AML-193 (cell line): ENCODE measurements at places on chromosomes 2 and 18.
A peak's percentile ranks its signal among the peaks of the same experiment; 100 is the strongest.

DNA sequence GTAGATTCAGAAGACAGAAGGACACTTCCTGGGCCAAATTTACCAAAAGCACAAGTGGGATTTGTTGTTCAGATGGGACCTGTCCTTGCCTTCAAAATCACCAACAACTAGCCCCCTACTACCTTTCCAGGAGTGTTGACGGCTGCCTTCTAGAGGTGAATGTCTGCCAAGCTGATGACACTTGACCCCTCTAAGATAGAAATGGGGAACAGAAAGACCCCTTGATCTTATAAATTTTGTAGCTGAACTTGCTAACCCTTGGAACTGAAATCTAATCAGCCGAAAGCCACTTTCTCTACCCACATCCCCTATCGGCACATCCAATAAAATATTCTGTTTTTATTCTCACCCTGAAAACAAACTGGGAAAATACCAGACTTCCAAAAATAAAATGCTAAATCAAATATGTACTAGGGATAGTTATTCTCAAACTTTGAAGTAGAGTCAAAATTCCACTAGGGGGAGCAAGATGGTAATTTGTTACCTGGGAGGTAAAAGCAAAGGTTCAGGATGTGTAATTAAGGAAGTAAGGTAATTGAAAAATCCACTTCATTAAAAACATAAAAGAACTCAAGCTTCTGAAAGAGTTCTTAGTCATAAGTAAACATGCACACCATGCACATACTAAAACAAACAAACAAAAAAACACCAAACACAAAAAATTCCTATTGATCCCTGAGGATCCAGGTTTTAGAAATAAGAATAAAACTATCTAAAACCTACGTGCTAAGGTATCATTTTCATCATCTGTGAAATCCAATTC lies 119.2 kb downstream of the ANKRD44 start:
- peak; percentile 69 for DNase-seq

GRCh38 chr18:59318460-59319050 lies at the start of gene CPLX4:
Gene CPLX4 (minus strand): TSS chr18:59318649. CDS start chr18:59318462, 187 bp downstream.
- DNase-seq: no peak

GRCh38 chr2:147033044-147033443 lies 811.8 kb upstream of the ACVR2A start:
- no peak for DNase-seq

DNA sequence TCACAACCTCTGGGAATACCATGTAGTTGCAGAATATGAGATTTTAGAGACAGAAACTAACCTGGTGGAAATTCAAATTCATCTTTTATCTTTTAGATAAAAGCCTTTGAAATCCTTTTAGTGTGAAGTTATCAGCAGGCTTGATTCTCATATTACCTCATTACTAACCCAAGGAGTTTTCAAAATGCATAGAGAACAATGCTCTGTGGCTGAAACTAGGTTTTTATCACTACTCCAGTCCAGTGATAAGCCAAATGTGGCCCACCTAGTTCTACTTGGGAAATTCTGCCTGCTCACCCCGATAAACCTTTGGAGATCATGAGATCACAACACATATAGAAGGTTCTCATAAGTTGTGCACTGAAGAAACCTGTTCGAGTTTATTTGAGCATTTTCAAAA lies 121.7 kb downstream of the MMADHC start:
- no peak for DNase-seq

DNA sequence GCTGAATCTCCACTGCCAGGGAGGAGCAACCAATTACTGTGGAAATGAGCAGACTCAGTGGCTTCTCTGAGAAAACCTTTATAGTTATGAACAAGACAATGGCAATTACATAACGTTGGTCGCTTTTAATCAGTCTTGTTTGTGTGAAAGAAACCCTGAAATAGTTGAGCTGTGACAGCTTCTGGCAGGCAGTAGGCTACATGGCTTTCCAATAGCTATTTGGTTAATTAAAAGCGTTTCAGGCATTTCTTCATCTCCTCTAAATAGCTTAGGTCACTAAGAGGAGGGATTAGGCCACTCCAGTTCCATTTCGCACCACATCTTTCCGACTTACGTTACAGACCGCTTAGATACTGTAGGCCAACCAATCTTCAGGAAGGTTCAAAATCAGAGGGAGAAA lies 794.4 kb upstream of the ID2 start:
- no peak for DNase-seq

DNA sequence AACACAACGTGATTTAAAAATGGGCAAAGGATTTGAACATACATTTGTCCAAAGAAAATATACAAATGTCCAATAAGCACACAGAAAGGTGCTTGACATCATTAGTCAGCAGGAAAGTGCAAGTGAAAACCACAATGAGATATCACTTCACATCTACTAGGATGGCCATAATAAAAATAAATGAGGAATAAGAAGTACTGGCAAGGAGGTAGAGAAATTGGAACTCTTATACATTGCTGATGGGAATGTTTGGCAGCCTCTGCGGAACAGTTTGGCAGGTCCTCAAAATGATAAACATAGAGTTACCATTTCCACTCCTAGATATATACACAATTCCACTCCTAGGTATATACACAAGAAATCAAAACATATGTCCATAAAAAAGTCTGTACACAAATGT lies 51.0 kb upstream of the PGAP1 start:
- DNase-seq: no peak

DNA sequence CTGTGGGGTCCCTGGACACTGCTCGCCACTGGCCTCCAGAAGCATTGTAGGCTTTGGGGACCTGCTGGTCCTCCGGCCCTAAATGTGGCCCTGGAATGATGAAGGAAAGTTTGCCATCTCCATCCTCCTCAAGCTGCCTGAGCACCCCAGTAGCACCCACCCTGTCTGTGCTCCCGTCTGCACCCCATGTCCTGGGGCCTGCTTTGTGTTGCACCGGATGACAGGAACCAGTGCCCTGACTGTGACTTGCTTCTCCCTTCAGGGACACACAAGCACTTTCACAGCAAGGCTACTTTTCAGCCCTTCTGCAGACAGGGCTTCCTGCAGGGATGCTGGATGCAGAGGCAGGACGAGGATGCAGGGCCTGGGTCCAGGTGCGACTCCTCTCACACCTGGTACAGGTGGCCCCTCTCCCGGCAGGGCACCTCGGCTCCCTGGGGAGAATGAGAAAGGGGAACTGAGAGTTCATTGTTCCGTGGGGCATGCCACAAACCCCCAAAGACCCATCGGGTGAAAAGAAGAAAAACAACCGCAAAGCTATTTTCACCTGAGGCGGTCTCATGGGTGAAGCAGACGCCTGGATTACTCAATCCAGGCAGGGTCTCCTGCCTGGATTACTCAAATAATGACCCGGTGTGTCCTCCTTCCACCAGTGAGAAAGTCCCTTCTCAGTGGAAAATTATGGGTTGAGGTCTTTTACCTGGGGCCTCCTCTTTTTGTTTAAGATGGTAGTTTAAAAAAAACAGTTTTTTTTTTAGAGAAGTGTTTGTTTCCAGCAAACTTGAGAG lies 74.9 kb downstream of the LONRF2 start:
- DNase-seq: no peak

DNA sequence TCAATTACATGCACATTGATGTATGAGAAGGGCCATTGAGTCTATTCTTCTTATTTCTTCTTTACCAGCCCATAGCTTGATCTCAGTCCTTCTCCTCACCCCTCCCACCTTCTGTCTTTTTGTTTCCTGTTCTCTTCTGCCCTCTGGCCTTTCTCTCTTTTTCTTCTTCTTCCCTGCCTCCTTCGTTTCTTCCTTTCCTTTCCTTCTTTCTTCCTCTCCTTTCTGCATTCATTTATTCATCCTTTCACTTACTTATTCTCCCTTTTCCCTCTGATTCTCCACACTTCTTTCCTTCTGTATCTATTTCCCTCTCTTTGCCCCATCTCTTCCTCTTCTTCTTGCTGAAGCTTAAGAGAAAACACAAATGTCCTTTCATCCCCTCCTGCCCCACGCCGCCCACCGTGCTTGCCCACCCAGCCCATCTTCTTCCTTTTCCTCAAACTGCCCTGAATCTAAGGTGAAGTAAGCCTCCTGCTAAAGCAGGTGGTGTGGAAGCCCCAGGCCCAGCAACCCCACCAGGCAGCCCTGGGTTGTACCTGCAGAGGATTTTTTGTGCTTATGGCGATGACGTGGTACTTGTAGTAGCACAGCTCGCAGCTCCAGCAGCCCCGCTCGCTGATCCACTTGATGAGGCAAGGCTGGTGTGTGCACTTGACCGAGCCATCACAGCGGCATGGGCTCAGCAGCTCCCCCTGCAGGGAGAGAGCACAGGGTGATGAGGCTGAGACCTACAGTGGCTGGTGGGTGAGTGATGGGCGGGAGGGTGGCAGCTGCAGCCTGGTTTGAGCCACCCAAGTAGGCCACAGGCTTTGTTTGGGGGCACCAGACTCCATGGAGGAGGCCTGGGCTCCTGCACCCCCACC lies 89.0 kb downstream of the MARCHF4 start:
- DNase-seq: peak; percentile 2

DNA sequence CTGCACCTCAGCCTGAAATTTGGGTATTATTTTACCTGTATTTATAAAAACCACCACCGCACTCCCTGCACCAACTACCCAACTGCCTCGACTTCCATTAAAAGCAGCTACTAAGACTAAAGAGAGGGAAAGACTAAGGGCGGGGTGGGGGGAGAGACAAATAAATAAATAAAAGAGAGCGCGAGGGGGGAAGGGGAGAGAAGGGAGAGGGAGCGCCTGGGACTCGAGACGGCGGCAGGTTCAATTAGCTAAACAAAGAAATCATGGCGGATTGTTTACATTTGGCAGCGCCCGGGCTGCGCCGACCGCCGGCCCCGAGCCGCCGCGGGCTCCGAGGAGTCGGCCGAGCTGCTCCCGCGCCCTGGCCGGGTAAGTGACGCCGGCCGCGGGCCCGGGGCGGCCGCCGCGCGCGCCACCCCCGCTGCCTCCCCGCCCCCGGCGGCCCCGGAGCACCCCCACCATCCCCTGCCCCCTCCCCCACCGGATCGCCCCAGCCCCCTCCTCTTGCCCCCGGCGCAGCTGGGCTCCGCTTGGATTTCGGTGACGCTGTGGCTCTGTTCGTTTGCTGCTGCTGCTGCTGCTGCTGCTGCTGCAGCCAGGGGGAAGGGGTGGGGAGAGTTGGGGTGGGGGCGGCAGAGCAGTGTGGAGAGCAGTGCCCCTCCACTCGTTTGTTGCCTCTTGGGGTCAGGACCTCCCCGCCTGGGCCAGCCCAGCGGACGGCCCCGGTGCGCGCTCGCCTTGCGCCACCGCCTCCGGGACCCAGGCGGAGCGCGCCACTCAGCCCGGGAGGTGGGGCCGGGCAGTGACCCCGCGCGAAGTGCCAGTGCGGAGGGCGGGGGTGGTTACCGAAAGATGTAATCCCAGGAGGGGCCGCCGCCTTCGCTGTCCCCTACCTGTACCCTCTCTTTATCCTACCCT lies 187.2 kb upstream of the FANCL start:
- DNase-seq: no peak

- DNase-seq: no peak
Measured at GRCh38 chr2:11550302-11550701, 16.5 kb downstream of the GREB1 start.

- no peak for DNase-seq
Measured at GRCh38 chr2:48346124-48346536, 183.8 kb upstream of the STON1 start.

DNA sequence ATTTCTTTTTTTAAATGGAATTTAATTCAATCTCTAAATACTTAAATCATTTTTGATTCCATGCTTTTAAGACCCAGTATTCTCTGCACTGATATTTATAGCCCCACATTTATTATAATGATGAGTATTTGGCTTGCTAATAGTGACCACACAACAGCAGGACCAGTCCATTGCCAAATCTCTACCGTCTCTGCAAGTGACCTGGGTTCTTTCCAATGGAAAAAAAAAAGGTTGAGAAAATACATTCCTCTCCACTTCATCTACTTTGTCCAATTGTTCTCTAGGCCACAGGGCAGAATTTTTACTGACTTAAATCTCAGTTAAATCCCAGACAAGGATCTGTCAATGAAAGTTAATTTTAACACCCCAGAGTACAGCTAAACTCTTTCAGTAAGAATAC lies 20.5 kb downstream of the GRB14 start:
- DNase-seq: no peak
